Suprapubic skin (tissue), 4 donors: ENCODE measurements at places on chromosomes 12 and 14. TPM values are rescaled to one million over a fixed set of nuclear protein-coding genes. Genes with fewer than 3 reads are reported as not detected.

- H3K27me3 ChIP-seq, result peaks cover 1% of the 10 kb centered on the region
- DNase-seq, result no peak
- no peak overlapping the region for H3K27ac ChIP-seq
- H3K36me3 ChIP-seq, result no peaks in the 10 kb centered on the region
These were observed 18.2 kb upstream of the RD3L start for GRCh38 chr14:103960457-103961055.

- no peaks in the 10 kb centered on the region for H3K4me1 ChIP-seq
- no peak overlapping the region for H3K4me3 ChIP-seq
- H3K27me3 ChIP-seq, result no peaks in the 10 kb centered on the region
- no peak overlapping the region for H3K27ac ChIP-seq
- no peaks in the 10 kb centered on the region for H3K36me3 ChIP-seq
These were observed 564.2 kb downstream of the TMTC2 start for GRCh38 chr12:83250866-83251265.

GRCh38 chr12:49615725-49616124, 7.6 kb upstream of the PRPF40B start:
- H3K27me3 ChIP-seq, result no peaks in the 10 kb centered on the region
- H3K27ac ChIP-seq, result no peak overlapping the region
- no peak for DNase-seq
- no peak overlapping the region for H3K4me3 ChIP-seq

DNA sequence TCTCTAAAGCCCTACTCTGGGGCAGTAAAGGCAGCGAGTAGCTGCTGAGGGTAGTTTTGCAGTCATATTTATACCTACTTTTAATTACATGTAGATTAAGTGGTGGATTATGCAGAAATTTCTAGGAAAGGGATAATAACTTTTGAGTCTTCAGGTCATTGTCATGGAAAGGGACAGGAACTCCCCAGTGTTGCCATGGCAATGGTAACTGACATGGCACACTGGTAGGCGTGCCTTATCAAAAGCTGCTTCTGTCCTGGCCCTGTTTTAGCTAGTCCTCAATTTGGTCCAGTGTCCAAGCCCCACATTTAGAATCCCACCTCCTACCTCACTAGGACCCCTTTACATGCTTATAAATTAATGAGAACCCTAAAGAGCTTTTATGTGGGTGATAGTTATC, 303.1 kb downstream of the VRK1 start:
- no peak overlapping the region for H3K27ac ChIP-seq
- peaks cover 5% of the 10 kb centered on the region for H3K27me3 ChIP-seq
- H3K4me1 ChIP-seq, result no peaks in the 10 kb centered on the region
- no peak for DNase-seq
- no peak overlapping the region for H3K4me3 ChIP-seq

- H3K36me3 ChIP-seq, result peaks cover 2% of the 10 kb centered on the region
- H3K4me1 ChIP-seq, result peaks cover 33% of the 10 kb centered on the region
- no peak for DNase-seq
- H3K27ac ChIP-seq, result peak overlapping the region; percentile 97
These were observed 534 bp downstream of the PPP2R3C start for GRCh38 chr14:35121026-35121886.

DNA sequence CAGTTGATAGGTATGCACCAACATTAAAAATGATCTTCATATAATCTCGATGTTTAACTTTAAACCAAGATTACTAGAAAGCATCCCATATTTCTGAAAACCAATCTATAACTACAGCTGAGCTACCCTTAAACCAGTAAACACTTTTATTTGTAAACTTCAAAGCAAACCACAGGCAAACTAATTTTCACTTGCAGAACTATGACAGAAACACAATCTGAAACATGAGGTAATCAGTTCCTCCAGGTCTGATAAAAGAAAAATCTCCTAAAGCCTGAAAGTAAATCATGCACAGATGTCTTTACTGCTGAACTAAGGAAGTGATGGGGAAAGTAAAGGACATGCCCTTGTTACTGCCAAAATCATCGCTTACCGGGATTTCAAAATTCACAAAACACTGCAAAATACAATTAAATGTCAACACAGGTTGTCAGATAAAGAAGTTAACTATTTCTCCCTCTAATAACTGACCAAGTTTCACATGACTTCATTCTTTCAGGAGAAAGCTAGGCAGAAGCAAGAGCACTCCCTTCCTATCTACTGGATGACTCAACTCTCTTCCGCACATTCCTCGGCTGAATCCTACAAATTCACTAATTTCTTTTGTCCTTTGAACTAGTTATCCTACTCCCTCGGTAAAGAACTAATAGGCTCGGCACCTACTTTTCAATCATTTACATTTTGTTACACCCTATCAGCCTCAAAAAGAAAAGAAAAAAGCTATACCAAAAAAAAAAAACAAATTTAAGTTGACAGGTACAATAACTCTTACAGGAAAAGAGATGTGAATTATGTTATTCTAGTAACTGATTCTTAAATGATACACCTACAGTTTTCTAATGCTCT, 1.4 kb downstream of the EEA1 start:
- H3K4me3 ChIP-seq, result peak overlapping the region; percentile 86
- H3K27me3 ChIP-seq, result no peaks in the 10 kb centered on the region
- no peak for DNase-seq
- peak overlapping the region; percentile 100 for H3K27ac ChIP-seq
- H3K36me3 ChIP-seq, result no peaks in the 10 kb centered on the region
- peaks cover 36% of the 10 kb centered on the region for H3K4me1 ChIP-seq

DNA sequence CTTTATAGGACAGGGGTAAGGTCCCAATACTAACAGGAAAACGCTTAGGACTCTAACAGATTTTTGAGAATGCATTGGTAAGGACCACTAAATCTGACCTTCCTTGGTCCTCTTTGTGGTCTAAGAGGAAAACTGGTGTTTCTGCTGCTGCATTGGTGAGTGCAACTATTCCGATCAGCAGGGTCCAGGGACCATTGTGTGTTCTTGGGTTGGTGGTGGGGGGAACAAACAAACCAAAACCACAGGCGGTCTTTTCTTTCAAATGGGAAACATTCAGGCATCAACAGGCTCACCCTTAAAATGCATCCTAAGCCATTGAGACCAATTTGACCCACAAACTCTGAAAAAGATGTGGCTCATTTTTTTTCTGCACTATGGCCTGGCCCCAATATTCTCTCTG, 20.7 kb downstream of the EPYC start:
- H3K27ac ChIP-seq, result no peak overlapping the region
- H3K36me3 ChIP-seq, result no peaks in the 10 kb centered on the region
- H3K4me1 ChIP-seq, result no peaks in the 10 kb centered on the region
- no peak for DNase-seq
- no peaks in the 10 kb centered on the region for H3K27me3 ChIP-seq

DNA sequence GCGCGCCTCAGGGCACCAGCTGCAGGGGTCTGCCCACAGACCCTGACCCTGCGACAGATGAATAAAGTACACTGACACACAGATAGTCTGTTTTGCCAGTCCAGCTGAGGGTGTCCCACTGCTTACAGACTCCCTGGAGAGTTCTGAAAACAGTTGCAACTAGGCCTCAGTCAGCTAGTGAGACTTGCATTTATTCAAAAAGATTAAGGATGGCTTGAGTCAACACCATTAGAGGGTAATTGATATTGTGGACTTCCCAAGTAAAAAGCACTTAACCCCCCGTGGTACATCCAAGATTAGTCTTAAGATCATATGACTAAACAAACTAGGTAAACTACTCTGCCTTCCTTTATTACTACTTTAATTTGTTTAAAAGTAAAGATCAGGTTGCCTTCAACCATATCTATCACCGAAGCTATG, 11.1 kb upstream of the PSEN1 start:
- H3K27ac ChIP-seq, result no peak overlapping the region
- H3K4me3 ChIP-seq, result no peak overlapping the region
- H3K36me3 ChIP-seq, result peaks cover 42% of the 10 kb centered on the region
- no peak for DNase-seq
- H3K4me1 ChIP-seq, result no peaks in the 10 kb centered on the region

DNA sequence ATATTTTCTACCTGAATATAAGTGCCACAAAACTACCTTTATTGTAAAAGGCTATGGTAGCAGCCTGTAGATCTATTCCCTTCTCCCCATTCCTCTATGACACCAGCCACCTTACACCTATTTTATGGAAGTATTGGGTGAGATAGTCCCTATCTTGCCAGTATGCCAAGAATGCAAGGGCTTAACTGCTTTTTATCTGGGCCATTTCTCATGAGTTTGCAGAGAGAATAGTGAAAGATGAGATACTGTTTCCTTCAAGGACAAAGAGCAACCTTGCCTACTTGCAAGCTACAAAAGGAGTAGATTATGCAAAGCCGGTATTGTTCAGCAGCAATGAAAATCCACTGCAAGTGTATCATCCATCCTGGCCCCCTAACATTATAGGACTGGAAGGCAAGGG, 1775.6 kb upstream of the SEL1L start:
- no peak for DNase-seq
- H3K27me3 ChIP-seq, result no peaks in the 10 kb centered on the region
- H3K4me1 ChIP-seq, result no peaks in the 10 kb centered on the region
- H3K27ac ChIP-seq, result no peak overlapping the region
- H3K4me3 ChIP-seq, result no peak overlapping the region

DNA sequence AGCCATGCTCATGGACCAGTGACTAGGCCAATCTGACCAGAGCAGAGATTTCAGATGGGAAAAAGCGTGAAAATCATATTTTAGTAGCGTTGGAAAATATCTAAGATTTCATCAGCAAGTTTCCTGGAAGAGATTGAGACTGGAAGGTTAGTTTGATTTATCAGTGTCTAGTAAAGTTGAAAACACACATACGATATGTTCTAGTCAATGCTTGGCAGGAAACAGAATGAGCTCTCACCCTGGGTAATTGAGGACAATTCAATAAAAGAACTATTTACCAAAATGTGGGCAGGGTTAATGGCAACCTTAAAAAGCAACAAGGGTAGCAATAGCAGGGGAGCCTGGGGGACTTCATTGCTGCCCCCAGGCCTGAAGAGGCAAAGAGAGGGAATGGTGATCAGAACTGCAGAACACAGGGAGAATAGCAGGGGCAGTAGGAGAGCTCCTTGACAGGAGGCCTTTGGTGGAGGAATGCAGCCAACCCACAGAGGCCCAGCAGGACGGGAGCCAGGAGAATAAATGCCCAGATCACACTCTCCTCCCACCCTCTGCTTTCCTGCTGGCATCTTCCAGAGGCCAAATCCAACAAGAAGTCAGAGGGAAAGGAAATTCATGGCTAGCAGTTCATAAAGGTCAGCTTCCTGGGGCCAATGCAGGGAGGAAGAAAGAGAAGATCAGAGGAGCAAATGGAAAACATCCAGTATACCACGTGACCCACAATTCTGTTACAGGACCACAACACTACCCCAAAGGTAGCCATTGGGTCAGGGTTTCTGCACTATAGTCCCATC, 27.6 kb upstream of the LRP6 start:
- no peaks in the 10 kb centered on the region for H3K27me3 ChIP-seq
- H3K4me1 ChIP-seq, result no peaks in the 10 kb centered on the region
- no peaks in the 10 kb centered on the region for H3K36me3 ChIP-seq
- no peak for DNase-seq
- no peak overlapping the region for H3K4me3 ChIP-seq

GRCh38 chr14:79464468-79464867, 746.8 kb downstream of the DIO2 start:
- H3K36me3 ChIP-seq, result no peaks in the 10 kb centered on the region
- no peaks in the 10 kb centered on the region for H3K4me1 ChIP-seq
- no peak overlapping the region for H3K4me3 ChIP-seq
- no peak overlapping the region for H3K27ac ChIP-seq

GRCh38 chr12:48996794-48997718, 2.1 kb downstream of the DDN start:
- H3K4me3 ChIP-seq, result peak overlapping the region; percentile 52
- peaks cover 34% of the 10 kb centered on the region for H3K27me3 ChIP-seq
- H3K27ac ChIP-seq, result no peak overlapping the region

GRCh38 chr12:30687265-30687986, 8.2 kb downstream of the IPO8 start:
- H3K4me3 ChIP-seq, result no peak overlapping the region
- peaks cover 13% of the 10 kb centered on the region for H3K36me3 ChIP-seq
- H3K27me3 ChIP-seq, result no peaks in the 10 kb centered on the region
- no peak for DNase-seq

The AGAP2 gene
- total RNA-seq, result 0.45 TPM

The MYO1H gene
- total RNA-seq, result not detected

The GZMB gene
- total RNA-seq, result not detected

The RNF212B gene
- not detected for total RNA-seq
